ENCODE measurements at places on chromosomes 16 and 17.

DNA sequence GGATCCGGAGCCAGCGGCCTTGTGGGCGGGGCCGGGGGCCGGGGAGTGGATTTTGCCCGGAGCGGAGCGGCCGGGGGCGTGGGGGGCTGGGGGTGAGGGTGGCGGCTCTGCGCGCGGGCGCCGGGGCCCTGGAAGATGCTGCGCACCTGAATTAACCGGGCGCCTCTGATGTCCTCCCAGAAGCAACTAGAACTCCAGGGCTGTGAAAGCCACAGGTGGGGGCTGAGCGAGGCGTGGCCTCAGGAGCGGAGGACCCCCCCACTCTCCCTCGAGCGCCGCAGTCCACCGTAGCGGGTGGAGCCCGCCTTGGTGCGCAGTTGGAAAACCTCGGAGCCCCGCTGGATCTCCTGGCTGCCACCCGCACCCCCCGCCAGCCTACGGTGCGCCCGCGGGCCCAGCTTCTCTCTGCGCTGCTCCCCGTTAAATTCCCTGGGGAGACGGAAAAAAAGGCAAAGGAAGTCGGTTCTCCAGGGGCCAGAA lies 549 bp downstream of the SLC26A11 start:
- DNase-seq = no peak

GRCh38 chr17:48722201-48722907 lies at the start of gene PRAC1:
Gene PRAC1 (minus strand): TSS chr17:48722518. CDS start chr17:48722392, 126 bp downstream.
- DNase-seq = no peak

GRCh38 chr17:16652252-16652651 lies 1.4 kb downstream of the ZNF624 start:
- no peak for DNase-seq

- no peak for DNase-seq
These were observed 30.6 kb upstream of the MAP3K14 start for GRCh38 chr17:45347444-45347843.

GRCh38 chr16:79918916-79919315 lies 318.4 kb upstream of the MAF start:
- no peak for DNase-seq

- DNase-seq = peak; percentile 32
These were observed 5.2 kb downstream of the PECAM1 start for GRCh38 chr17:64385187-64386083.

GRCh38 chr16:48323783-48324775 lies 61.1 kb downstream of the SIAH1 start:
- DNase-seq = no peak

- peak; percentile 40 for DNase-seq
These were observed 2.4 kb upstream of the USP36 start for GRCh38 chr17:78842881-78843565.
